ENCODE measurements at places on chromosomes 2 and 18.

- no peak for DNase-seq
Measured at GRCh38 chr2:127138281-127138680, 31.3 kb upstream of the BIN1 start.

DNA sequence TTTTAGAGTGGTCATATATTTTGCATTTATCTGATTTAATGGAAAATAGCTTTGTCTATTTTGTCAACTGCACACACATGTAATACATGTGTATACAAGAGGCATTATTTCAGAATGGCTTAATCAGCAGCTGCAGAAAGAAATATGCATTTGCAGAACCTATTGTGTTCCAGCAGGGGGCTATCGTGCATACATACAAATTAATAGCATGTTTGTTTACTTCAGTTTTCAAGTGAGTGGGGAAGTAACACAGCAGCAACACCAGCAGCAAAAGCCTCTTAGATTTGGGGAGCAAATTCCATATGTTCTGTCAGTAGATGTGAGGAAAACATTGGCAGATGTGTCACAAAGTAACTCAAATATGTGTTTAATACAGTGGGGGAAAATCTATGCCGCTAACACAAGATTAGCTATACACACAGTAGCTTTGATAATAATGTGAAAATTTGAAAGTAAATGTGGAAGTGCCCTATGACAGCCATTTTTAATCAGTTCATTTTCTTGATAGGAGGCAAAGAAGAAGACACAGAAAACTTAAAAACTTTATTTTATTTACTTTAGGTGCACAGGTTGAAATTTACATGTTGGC lies 218.1 kb downstream of the WDR7 start:
- peak; percentile 51 for DNase-seq

DNA sequence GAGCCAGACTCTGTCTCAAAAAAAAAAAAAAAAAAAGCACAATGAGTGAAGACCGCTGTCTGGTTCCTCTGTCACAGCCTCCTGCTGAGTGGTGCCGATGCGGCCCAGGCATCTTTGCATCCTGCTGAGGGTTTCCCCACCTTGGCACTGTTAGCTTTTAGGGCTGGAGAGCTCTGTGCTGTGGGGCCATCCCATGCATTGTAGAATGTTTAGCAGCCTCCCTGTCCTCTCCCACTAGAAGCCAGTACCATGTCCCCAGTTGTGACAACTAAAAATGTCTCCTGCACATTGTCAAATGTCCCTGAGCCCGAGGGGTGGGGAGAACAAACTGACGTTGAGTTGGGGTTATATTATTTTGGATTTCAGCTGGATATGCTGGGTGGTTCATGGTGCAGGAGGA lies 7.9 kb upstream of the COLEC11 start:
- DNase-seq, result no peak

DNA sequence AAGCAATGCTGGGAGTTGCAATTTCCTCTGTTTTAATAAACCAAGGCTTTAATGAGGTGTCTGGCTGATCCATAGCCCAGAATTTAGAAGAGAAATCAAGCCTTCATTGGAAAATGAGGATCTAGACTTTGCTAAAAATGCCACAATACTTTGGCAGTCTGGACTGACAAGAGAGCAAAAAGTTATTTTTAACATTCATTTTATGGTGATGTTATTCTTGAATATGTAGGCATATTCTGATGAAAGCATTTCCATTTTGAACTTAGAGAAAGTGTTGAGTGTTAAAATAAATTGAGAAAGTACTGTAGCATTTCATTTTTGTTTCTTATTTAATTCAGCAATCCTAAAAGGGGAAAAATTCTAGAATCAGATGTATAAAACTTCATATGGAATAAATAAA lies 151.8 kb upstream of the HNMT start:
- DNase-seq, result no peak

GRCh38 chr2:102660574-102660973 lies 41.2 kb downstream of the SLC9A2 start:
- DNase-seq, result no peak

DNA sequence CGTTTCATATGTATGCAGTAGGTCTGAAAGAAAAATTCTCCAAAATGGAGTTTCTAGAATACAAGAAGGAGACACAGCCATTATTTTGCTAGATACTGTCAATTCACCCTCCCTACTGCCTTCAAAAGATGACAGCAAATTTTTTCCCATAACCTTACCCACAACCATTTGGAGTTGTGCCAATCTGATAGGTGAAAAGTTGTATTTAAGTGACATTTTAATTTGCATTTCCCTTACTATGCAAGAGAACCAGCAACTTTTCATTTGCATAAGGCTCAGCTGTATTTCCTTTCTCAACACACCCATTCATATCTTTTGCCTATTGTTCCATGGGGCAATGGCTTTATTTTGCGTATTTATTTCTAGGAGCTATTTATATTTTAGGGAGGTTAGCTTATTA lies 31.4 kb upstream of the IL18RAP start:
- DNase-seq, result peak; percentile 40

DNA sequence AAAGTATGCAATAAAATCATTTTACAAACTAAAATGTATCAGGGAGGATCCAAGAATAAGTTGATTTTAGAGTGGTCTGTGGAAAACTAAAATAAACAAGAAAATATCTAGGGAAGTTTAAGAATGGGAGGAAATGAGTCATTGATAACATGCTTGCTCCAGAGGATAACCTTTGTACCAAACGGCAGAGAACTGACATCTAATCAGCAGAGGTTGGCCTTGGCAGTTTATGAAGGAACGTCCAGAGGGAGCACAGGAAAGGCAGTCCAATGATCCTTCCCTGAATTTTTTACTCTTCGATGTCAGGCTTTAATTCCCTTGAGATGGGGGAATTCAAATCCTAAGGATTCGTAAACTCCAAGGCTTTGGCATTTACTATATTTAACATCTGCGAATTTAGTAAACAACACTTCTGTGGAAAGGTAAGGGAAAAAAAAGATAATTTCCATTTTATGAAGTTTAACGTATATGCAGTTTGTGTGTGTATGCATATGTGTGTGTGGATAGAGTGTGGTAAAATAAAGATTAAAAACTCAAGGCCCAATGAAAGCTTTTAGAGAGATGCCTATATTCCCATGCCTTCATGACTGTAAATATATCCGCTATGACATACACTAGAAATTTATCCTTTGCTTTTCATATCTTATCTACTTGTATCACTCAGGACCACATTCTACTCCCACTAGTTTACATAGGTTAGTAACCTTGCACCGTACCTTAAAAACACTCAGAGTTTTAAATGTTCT lies 8.7 kb upstream of the INPP1 start:
- DNase-seq, result no peak

DNA sequence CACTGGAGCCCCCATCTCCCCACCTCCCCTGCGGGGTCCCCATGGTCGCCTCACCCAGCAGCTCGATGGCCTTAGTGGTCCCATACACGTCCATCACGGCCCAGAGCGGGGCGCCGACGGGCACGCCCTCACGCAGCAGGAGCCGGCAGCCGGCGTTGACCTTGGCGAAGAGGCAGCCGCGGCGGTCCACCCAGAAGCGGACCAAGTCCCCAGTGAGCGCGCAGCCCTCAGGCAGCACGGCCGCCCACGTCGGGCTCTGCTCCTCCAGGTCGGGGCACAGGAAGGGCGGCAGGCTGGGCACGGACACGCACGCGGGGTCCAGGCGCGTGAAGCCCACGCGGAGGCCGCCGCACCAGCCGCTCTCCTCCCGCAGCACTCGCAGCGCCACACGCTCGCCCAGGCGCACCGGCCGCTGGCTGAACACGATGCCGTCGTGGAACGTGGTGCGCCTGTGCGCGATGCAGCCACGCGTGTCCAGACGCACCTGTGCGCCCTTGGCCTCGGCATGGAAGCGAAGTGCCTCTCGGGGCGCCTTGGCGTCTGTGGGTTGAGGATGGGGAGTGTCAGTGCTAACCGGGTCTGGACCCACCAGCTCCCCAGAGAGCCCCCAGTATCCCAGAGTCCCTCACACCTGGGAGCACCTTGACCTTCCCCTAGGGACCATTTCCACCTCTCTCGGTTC lies 4.6 kb downstream of the NEURL3 start:
- DNase-seq, result no peak

GRCh38 chr2:126878601-126879000 lies 20.1 kb upstream of the TEX51 start:
- DNase-seq, result no peak

- no peak for DNase-seq
Measured at GRCh38 chr18:28684746-28685355, 507.9 kb upstream of the CDH2 start.

GRCh38 chr2:19297716-19298115 lies 60.7 kb downstream of the OSR1 start:
- no peak for DNase-seq

DNA sequence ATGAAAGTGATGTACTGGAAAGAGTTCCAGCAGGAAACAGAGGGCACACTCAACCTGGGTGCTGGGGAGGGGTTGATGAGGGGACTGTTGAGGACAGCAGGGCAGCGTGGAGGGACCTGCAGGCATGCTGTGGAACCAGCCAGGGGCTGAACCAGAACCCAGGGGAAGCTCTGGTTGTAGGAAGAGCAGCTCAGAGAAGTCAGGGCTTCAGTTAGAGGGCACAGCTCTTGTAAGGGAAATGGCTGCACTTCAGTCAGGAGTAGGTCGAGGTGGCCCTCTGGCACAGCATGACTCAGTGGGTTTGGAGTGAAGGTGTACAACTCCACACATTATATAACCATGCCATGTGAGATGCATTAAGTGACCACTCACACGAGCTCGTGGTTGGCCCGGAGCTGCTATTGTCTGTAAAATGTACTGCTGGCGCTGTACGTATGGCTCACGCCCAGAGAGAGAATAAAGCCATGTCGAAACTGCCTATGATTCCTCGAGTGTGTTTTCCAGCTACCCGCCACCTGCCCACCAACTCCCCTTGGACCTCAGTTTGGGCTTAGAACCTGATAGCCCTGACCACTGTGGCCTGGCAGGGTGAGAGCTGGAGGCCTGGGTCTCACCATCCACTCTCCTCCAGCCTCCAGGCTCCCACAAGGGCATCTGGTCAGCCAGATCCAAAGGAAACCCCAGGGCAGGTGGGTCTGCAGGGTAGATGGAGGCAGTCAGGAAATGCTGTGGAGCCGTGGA lies 136.5 kb upstream of the HS6ST1 start:
- DNase-seq, result no peak

DNA sequence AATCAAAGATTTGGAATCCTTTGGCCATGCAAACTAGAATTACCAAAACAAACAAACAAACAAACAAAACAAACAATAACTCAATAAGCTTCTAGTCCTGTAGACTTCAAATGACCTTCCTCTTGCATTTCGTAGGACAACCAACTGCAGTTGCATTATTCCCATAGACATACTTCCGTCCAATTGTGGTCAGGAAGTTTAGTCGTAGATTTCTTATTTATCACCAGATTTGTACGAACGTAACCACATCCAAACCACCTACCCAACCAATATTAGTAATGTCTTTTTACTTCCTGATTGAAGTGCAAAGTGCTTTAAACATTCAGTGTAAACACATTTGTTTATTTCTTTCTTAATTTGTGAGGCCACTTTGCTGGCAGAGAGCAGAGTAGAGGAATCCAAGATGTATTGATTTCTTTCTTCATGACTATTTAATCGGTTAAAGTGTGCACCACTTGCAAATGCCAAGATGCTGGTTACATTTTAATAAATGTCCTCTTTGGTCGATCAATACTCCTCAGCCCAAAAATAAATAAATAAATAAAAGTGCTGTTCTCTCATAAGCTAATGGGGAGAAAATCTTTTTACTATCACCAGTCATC lies 1745.6 kb upstream of the CELF4 start:
- DNase-seq, result no peak

- DNase-seq, result no peak
Measured at GRCh38 chr2:229372207-229372606, 101.1 kb upstream of the PID1 start.

DNA sequence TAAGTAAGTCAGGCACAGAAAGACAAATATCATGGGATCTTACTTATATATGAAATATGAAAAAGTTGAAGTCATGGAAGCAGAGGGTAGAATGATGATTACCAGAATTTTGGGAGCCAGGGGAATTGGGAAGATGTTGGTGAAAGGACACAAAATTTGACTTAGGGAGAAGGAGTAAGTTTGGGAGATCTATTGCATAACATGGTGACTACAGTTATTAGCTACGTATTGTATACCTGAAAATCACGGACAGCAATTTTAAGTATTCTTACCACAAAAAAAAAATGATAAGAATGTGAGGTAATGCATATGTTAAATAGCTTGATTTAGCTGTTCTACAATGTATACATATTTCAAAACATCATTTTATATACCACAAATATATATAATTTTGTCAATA lies 94.2 kb upstream of the COL5A2 start:
- DNase-seq, result no peak

DNA sequence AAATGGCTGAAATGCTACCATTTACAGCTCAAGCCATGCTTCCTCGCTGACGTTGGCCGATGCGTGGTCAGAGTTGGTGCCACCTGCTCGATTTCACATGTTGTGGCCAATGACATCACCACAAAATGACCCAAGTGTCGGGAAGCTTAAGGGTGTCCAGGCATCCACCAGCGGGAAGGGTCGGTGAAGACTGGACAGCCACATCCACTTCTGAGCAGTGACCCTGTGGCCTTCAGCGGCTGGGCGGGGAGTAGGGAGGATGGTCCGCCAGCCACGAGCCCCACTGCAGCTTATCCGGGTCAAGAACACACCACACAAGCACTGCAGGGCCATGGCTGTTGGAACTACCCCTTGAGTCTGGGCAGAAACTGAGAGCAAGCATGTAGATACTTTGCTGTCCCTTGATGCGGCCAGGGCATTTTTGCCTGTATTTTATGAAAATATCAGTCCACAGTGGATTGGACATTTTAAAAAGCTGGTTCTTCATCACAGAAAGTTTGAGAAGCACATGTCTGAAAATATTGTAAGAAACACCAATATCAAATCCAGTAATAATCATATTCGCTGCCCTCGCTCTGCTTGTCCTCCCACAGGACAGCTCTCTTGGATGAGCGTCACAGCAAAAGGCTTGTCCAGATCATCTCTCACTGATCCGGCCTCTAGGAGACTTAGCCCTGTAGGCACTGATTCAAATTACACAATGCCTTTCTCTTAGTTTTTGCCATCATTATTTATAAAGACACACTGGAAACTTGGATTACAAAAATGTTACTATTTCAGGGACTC lies 174.0 kb downstream of the TWIST2 start:
- no peak for DNase-seq

GRCh38 chr2:150008901-150009300 lies 421.3 kb upstream of the MMADHC start:
- DNase-seq, result no peak

DNA sequence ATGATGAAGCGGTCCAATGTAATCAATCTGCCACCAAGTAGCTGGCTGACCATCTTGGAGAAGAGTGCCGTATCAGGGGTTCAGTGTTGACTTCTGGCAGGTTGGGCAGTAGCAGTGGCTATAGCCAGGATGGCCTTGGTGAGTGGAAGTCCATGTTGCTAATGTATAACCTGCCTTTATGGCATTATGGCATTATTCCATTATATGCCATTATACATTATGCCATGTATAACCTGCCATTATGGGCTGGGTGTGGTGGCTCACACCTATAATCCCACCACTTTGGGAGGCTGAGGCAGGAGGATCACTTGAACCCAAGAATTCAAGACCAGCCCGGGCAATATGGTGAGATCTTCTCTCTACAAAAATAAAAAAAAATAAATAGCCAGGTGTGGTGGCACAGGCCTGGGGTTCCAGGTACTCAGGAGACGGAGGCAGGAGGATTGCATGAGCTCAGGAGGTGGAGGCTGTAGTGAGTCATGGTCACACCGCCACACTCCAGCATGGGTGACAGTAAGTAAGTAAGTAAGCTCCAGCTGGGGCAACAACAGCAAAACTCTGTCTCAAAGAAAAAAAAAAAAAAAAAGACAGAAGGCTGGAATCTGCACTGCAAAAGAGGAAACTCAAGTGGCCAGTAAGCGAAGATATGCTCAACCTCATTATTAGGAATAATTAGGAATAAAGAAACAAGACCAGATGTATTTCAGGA lies 24.4 kb upstream of the EMILIN2 start:
- DNase-seq, result no peak

GRCh38 chr2:96802721-96803120 lies 13.3 kb upstream of the CNNM3 start:
- no peak for DNase-seq
